ENCODE measurements at places on chromosomes 5 and 9.

GRCh38 chr5:14946815-14947620 is 75.4 kb upstream of the ANKH start:
- DNase-seq = no peak

DNA sequence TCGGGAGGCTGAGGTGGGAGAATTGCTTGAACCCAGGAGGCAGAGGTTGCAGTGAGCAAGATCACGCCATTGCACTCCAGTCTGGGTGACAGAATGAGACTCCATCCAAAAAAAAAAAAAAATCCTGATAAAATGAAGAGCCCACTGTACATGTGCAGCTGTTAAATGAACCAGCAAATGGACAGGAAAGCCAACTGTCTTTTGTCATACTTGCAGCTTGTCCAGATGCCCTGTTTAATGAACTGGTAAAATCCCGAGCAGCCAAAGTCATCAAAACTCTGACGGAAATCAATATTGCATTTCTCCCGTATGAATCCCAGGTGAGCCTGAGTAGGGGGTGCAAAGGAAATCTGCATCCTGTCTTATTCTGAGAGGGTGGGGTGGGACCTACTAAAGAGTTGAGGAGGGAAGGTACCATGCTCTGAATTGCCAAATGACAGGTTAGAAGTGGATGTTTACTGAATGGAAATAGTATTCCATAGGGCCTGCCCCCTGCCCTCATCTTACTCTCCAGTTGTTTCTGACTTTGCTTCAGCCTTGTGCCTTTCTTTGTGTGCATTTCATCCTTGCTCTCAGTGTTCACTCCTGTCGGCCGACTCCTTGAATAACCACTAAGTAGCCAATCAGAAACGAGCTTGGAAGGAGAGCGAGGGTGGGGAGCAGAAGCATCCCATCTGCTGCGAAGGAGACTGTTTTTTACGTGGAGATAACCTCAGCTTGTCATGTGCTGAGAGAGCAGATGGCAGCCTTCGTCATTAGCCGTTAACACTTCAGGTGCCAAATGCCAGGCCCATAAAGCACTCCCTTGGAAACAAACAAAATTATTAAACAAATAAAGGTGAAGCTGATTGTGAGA is 45.7 kb upstream of the CFAP157 start:
- DNase-seq = no peak

- no peak for DNase-seq
These were observed 136.9 kb downstream of the ARHGAP26 start for GRCh38 chr5:142906863-142907671.

DNA sequence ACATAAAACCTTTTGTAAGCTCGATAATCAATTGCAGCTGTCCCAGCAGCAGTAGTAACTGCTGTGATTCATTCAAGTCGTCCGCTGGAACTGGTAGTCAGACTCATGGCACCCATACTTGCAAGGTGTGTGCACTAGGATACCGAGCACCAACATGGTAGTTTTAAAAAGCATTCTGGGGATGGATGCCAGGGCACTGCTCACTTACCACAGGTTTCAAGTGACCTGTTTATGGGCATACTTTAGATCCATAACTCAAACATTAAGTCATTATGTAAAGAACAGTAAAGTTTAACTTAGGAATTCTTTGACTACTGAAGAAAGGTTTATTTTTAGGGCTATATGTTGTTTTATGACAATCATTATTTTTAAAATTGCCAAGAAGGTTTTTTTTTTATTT is 2277.6 kb downstream of the MAT2B start:
- no peak for DNase-seq

- no peak for DNase-seq
These were observed 215.7 kb downstream of the ATPSCKMT start for GRCh38 chr5:10034001-10034400.

DNA sequence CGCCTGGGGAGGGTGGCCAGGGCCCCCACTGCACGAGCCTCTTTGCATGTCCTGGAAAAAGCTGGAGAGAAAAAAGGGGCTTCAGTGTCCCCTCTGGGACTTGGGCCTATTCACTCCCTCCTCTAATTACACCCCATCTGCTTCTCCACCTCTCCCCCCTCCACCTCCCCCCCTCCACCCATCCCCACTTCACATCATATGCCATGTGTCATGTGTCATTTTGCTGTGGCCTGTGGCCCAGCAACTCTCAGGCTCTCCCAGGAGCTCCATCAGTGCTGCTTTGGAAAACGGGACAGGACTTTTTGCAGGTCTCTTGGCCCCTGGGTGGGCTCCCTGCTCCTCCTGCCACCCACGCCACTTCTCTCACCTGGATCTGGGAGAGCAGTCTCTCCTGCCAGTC is 68.7 kb downstream of the NTNG2 start:
- no peak for DNase-seq

DNA sequence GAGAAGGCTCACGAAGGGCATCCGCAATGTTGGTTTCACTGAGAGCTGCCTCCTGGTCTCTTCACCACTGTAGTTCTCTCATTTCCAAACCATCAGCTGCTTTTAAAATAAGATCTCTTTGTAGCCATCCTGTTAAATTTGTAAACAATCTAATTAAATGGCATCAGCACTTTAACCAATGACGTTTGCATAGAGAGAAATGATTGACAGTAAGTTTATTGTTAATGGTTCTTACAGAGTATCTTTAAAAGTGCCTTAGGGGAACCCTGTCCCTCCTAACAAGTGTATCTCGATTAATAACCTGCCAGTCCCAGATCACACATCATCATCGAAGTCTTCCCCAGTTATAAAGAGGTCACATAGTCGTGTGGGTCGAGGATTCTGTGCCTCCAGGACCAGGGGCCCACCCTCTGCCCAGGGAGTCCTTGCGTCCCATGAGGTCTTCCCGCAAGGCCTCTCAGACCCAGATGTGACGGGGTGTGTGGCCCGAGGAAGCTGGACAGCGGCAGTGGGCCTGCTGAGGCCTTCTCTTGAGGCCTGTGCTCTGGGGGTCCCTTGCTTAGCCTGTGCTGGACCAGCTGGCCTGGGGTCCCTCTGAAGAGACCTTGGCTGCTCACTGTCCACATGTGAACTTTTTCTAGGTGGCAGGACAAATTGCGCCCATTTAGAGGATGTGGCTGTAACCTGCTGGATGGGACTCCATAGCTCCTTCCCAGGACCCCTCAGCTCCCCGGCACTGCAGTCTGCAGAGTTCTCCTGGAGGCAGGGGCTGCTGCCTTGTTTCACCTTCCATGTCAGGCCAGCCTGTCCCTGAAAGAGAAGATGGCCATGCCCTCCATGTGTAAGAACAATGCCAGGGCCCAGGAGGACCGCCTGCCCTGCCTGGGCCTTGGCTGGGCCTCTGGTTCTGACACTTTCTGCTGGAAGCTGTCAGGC is 16.6 kb downstream of the SQSTM1 start:
- DNase-seq = no peak

DNA sequence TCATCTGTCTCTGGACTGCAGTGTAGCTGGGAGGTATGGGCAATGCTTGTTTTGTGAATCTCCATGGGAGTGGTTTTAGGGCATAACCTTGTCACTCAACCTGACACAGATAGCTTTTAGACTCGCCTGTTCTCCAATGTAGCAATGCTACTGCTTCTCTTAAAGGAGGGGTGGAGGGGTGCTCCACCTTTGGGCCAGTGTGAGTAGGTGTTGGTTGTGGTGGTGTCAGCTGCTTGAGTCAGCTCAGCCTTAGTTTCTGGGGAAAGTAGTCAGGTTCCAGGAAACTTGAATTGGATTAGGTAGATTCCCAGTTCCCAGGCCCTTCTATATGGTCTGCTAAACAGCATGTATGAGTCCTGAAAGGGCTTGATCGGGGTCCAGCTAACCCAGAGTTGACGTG is 91.1 kb upstream of the PLPPR1 start:
- no peak for DNase-seq

DNA sequence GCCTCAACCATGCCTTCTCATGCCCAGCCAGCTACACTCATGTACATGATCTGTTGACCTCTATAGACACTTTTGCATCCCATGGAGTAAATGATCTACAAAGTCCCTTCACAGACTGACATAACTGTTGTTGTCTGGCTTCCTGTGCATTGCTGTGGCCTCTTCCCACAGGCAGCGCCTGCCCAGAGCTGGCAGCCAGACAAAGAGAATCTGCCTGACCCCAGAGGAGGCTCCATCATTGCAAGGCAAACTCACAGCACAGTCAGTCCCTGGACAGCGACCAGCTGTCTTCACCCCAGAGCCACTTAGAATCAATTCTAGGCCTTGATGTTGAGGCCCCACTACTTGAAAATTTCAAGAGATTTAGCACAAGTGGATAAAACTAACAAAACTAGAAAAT is 65.5 kb downstream of the INSYN2B start:
- peak; percentile 13 for DNase-seq

DNA sequence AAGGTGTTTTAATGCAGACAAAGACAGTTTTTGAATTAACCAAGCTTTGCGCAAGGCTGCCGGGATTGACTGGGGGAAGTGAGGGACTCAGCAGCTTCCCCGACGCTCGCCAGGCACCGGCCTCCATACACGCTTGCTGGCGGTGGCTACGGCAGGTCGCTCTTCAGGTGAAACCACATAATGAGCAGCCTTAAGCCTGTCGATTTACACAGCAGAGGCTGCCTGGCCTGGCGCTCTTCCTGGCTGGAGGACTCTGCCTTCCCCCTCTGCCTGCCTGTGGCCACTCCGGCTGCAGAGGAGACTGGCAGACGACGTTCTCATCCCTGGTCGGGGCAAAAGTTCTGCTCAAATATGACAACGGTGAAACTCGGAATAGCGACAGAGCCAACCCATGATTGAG is 9.0 kb upstream of the NOTCH1 start:
- no peak for DNase-seq

DNA sequence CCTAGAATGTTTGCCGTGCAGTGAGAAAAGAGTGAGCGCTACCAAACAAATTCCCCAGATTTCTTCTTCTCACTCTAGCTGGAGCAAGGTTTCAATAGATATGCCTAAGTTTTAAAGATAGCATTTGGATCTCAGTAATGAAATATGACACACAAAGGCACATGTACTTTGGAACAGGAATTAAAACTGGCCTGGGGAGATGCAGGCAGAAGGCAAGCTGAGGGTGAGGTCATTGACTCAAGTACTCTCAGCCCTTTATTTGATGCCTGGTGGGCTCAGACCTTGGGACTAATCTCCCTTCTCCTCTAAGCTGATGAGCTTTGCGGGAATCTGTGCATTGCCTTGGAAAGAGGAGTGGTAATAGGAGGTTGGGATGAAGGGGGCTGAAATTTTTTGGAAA is 323.3 kb upstream of the SLC30A5 start:
- no peak for DNase-seq

DNA sequence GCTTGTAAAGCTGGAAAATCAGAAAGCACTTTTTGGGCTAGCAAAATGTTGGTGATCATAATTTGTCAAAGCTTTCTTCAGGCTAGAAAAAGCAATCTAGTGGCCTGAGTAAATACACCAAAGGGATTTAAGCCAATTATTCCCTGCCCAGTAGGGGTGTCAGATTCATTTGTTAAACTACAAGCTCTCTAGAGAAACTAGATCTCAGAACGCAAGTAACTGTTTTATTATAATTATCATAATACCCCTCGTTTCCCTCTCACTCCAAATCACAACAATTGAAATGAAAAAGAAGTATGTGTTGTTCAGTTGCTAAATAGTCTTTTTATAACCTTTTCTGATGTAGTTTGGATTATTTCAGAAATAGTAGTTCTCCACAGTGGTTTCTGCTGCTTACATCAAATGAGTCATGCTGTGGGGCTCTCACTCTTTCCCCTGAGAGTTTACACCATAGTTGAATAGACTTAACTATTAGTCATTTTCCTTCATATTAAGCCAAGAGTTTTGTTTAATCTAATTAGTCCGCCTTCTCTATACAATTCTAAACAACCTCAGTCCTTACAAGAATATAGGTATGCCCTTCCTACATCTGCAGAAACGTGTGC is 918.6 kb upstream of the DMAC1 start:
- DNase-seq = no peak

GRCh38 chr5:5521478-5521877 is 99.0 kb downstream of the ICE1 start:
- no peak for DNase-seq

- DNase-seq = no peak
These were observed 189.1 kb downstream of the ROR2 start for GRCh38 chr9:91760906-91761305.

- no peak for DNase-seq
These were observed 27.6 kb upstream of the LTC4S start for GRCh38 chr5:179766021-179766725.

- DNase-seq = no peak
These were observed 597 bp upstream of the CENPH start for GRCh38 chr5:69188811-69189161.

GRCh38 chr5:81398741-81399140 is 4.8 kb upstream of the ACOT12 start:
- no peak for DNase-seq

DNA sequence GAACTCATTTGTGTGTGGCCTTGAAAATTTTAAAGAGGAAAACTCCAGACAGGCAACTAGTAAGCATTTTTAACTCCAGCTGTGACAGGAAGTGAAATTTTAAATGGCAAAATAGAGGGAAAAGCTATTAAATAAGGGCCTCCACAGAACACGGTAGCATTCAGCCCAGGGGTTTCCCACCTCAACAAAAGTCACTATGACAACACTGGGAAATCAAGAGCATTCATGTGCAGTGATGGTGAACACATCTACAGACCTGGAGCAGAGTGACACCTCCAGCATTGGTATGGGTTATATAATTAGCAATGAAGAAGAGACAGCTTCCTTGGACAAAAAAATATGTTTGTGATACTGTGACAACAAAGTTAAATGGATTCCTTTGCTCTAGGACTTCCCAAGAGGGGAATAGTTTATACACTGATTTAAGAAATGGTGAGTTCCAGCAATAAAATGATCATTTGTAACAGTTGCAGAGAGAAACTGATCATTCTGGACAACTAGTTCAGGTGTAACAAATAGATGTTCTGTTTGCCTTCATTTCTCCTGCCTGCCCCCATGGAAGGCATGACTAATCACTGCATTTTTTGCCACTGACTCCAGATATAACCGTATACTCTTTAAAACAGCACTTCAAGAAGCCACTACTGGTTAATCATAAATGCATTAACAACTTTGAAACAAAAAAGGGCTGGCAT is 93.3 kb upstream of the SLC44A1 start:
- no peak for DNase-seq

Data from right renal cortex interstitium (tissue), 3 donors.